ENCODE measurements at places on chromosomes 6 and 20. TPM values are rescaled to one million over a fixed set of nuclear protein-coding genes. Genes with fewer than 3 reads are reported as not detected.

Gene GTF2H4
- total RNA-seq, result 36.3 TPM

Gene GMPR
- total RNA-seq, result 0.63 TPM

Gene ADAM33
- total RNA-seq, result 3.8 TPM

Gene ROS1
- total RNA-seq, result not detected

Gene ANGPT4
- not detected for total RNA-seq

Gene C6orf15
- not detected for total RNA-seq

Gene SLC12A5
- 33.8 TPM for total RNA-seq

Gene CRISP2
- 0.31 TPM for total RNA-seq

Gene SLA2
- total RNA-seq, result 0.31 TPM

Gene BNIP5
- not detected for total RNA-seq

Gene LRRN4
- not detected for total RNA-seq

Gene LAMA4
- 26.0 TPM for total RNA-seq
